ENCODE measurements at places on chromosomes 3 and 15.

- no peak for DNase-seq
Observed at GRCh38 chr3:134317106-134317947, 56.9 kb downstream of the AMOTL2 start.

- DNase-seq = no peak
Observed at GRCh38 chr15:56725386-56725785, 7.9 kb downstream of the ZNF280D start.

DNA sequence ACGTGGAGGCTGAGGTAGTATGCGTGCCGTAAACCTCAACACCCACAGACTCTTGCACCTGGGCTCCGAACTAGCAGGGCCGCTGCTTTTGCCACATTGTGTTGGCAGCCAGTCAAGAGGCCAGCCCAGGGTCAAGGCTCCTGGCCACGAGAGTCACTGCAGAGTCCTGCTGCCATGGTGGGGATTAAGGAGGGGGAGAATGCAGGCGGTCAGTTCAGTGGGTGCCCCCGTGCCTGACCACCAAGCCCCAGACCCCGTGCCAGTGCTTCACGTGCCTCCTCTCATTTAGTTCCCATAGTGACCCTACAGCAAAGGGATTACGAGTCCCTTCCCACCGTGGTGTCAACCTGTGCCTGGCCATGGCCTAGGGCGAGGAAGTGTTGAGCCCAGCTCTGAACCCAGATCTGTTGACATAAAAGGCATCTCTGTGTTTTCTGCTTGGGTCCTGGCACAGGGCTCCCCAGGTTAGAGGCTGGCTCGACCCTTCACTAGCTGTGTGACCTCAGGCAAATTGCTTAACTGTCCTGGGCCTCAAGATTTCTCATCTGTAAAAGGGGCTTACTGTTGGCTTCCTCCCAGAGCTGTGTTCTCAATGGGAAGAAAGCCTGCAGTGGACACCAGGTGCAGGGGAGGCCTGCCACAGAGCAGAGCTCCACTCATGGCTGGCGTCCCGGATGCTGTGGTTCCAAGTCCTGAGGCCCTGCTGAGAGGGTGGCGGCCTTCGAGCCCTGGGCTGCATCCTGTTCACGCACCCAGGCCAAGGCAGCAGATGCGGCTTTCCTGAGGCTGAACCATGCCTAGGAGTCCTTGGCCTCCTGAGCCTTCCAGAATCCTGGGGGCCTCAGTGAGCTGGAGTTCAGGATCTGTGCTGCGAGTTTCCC lies 32.8 kb downstream of the FBLN2 start:
- DNase-seq = no peak

DNA sequence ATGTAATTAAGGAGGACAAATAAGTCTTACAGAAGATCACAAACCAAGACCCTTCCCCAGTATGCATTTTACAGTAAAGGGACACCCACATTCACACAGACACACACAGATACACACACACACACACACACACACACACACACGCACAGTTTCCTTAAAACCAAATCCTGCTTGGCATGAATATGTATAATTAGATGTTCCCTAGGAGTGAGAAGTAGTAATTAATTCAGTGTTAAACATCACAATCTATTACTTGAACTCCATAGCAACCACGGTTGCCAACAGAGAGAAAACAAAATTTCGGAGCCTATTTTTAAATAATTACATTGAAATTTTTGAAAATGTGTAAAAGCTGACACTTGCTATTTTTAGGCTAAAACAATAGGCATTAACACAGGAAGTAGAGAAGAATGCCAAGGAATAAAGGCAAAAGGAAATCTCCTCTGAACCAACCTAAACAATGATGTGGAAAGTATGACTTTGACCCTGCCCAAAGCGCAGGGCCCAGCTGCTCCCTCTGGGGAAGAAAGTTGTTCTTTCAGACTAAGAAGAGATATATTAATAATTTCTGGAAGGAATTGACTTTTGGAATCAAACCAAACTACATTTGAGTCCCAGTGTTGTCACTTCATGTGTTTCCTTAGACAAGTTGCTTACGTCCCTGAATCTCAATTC lies 215.3 kb downstream of the CPNE4 start:
- DNase-seq = no peak

DNA sequence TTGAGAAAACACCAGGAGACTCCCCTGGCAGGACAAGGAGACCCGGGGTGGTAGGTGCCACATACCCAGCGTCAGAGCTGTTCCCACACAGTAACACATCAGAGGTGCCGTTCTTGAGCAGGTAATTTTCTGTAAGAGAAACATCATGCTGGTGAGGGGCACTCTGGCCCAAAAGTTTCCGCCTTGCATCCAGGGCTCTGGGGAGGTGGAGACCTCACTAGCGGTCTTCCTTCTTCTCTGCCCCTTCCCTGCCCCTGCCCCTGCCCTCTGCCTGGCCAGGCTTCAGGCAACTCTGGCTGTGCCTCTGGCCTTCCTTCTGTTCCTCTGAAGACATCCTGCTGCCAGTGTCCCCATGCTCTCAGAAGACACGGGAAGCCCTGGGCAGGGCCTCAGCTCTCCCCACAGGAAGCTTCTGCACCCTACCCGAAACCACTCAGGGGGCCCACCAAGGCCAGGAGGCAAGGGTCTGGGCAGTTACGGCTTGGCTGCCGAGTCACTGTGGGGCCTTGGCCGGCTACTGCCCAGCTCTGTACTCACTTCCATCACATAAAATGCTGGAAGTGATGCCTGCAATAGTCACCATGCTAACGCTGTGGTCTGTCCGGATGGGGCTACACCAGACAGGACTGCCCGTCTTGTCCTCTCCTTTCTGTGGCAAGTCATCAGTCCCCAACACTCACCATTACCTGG lies 41.3 kb downstream of the SCN5A start:
- DNase-seq = no peak

DNA sequence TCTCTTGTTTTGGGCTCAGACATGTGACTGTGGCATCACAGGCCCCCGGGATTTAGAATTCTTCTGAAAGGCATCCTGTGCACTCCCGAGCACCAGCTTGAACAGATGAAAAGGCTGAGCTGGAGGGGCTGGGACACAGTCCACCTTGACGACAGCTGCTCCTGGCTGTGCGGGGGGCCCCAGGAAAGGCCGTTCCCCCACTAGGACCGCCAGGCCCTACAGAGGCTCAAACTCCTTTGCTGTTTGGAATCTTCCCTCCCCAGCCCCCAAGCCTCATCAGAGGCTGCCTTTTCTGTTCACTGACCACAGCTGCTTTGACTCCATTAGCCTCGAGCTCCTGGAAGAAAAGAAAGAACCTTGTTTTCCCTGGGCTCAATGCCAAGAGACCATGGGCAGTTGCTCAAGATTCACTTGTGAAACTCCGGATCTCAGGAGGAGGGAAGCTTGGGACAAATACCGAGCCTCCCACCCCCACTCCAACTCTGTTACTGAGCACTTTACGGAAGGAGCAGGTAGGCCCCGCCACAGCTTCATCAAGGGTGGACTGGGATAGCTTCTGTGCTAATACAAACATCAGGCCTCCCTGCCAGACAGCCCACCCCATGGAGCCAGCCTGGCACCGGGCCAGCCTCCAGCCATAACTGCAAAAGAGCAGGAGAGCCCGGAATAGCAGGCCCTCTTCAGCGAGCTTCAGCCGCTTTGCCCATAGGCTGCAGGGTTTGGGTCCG lies 15.7 kb downstream of the CIDEC start:
- DNase-seq = peak; percentile 87

GRCh38 chr3:113505867-113506266 lies 9.1 kb downstream of the SPICE1 start:
- DNase-seq = no peak

- DNase-seq = no peak
Observed at GRCh38 chr15:63086271-63086670, 35.4 kb upstream of the LACTB start.

GRCh38 chr15:62248277-62248984 lies 83.3 kb upstream of the C2CD4B start:
- no peak for DNase-seq

GRCh38 chr3:195107593-195107992 lies 163.4 kb downstream of the XXYLT1 start:
- DNase-seq = no peak

DNA sequence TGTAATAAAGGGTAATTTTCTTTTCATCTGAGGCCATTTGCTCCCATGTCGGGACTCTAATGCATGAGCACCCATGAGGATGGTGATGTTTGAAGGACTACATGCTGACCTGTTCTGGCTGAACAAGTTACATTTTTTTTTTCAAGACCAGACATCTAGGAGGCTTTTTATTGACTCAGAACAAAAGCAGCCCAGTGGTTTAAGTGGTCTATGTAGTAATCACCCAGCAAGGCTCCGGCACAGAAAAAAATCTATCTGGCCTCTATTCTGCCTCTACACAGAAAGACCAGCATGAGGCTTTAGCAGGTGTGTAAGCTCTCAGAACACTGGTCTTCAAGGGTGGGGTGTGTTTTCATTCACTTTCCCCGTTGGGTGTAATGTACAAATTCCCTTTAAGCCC lies 95.1 kb upstream of the ZBED2 start:
- DNase-seq = no peak

- DNase-seq = no peak
Observed at GRCh38 chr3:160598865-160599264, 33.5 kb upstream of the KPNA4 start.

DNA sequence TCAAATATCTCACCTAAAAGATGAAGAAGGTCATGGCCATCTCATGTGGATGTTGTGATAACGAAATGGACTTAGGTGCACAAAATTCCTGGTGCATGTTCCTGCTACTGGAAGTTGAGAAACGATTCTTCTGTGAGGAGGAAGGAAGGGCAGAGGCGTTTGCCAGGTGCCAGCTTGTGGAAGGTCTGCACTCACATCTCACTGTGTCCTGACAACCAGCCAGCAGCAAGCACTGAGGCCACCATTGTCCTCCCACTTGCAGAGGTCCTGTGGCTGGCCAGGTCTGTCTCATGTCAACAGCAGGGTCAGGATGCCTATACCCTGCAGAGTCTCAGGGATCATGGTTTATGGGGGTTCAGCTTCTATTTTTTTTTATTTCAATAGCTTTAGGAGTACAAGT lies 3.7 kb downstream of the FAM240A start:
- DNase-seq = no peak

- no peak for DNase-seq
Observed at GRCh38 chr15:50107591-50108408, 11.2 kb downstream of the ATP8B4 start.

GRCh38 chr3:142239421-142239820 lies 14.0 kb upstream of the GK5 start:
- DNase-seq = no peak

GRCh38 chr3:74301056-74301455 lies 313.4 kb downstream of the CNTN3 start:
- DNase-seq = no peak

- DNase-seq = peak; percentile 74
Observed at GRCh38 chr15:100918034-100918689, 995 bp upstream of the LRRK1 start.

- no peak for DNase-seq
Observed at GRCh38 chr3:145088917-145089316, 1072.1 kb downstream of the PLOD2 start.

DNA sequence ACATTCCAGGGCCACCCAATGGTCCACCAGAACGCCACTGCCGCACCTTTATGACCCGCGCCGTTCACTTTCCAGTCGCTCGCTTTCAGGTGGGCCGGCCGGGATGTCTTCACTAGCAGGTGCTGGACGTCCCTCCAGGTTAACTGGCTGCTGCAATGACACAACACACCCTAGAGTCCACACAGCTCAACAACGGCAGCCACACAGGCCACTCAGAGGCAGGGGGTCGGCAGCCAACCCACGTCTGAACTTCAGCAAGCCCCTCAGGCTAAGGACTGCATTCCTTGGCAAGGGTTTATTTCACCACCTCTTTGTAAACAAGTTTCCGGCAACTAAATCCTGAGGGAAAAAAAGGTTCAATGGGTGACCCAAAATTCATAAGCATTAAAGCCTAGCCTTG lies 89.2 kb upstream of the SNRPA1 start:
- DNase-seq = no peak

DNA sequence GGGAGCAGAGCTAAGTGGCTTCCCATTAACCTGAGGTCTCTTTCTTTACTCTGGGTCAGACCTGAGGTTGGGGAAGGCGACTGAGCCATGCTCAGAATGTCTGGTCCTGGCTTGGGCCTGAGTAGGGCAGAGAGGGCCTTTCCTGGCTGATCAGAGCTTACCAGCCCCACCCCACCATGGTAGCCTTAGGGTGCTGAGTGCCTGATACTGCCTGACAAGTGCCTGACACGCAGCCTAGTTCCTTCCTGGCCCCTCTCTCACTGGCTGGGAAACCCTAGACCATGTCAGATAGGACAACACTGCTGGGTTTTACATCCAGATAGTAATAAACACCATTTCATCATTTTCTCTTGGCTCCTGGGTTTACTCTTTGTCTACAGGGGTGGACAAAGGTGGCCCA lies 25.8 kb upstream of the DOCK3 start:
- no peak for DNase-seq

GRCh38 chr3:197317250-197317963 lies 19.0 kb upstream of the DLG1 start:
- no peak for DNase-seq

DNA sequence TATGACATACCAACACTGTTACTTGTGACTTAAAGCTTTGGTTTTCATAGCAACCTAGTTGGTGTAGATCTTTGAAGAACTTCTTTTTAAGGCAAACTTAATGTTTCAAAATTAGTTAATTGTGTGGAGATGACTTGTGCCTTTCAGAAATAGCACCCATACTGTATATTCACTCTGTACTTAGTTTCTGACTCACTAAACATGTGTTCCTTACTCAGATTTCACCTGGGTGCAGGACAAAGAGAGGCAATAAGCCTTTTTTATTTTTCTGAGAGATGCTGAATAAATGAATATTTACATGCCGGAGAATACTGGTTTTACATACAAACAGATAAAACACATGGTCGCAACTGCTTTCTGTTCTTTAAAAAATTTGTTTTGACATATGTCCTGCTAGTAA lies 44.8 kb downstream of the SLC25A26 start:
- DNase-seq = no peak

Measured in uterus (tissue), 4 donors.